KG1 (cell line): ENCODE measurements at places on chromosomes 7 and 10.

GRCh38 chr10:22750131-22750530 lies 35.8 kb upstream of the PIP4K2A start:
- no peak for DNase-seq

GRCh38 chr7:97167176-97167575 lies 49.7 kb downstream of the SDHAF3 start:
- no peak for DNase-seq

- no peak for DNase-seq
Measured at GRCh38 chr7:99793443-99793842, 9.5 kb upstream of the CYP3A4 start.

GRCh38 chr10:1872151-1872726 lies 134.9 kb upstream of the ADARB2 start:
- no peak for DNase-seq

DNA sequence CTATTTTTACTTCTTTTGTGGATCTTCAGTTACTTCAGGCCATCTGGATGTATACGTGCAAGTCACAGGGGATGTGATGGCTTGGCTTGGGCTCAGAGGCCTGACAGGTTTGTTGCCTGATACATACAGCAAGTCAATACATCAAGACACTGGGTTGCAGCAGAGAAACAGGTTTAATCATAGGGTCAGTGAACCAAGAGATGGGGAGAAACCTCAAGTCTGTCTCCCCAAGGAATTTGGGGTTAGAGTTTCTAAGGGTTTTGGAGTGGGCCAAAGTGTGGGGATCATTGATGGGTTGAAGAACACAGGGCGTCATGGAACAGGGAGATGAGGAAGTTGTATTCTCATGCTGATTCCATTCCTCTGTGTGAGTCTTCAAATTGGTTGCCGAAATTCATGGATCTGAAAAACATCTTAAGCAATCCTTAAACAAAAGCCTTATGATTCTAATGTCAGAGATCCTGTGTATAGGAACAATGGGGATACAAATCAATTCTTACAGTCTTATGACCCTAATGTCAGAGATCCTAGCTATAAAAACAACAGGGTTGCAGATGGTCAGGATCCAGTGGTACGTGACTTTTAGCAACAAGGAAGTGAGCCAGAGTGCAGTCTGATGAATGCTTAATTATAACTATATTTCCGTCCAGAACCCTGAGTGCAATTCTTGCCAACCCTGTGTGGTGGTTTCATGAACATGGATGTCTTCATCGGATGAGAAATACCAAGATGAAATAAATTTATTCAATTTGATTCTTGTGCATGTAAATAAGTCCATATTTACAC lies 18.9 kb downstream of the OTUD1 start:
- no peak for DNase-seq

GRCh38 chr10:12978891-12979290 lies 22.6 kb downstream of the CCDC3 start:
- no peak for DNase-seq

DNA sequence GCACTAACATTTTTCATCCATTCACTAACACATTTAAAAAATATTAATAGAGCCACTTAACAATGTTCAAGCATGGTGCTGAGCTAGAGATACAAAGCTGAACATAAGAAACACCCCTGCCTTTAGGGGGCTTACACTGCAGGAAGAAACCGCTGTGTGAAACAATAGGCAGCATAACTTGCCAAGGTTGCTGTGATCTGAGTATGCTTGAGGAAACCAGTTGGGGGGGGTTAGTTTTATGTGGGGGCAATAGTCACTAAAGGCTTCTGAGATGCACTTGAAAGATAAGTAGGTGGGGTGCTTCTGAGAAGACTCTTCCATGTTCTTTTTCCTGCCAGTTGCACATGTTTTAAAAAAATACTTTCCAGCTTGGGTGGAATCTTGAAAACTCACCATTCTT lies 2.8 kb downstream of the RBM17 start:
- no peak for DNase-seq

DNA sequence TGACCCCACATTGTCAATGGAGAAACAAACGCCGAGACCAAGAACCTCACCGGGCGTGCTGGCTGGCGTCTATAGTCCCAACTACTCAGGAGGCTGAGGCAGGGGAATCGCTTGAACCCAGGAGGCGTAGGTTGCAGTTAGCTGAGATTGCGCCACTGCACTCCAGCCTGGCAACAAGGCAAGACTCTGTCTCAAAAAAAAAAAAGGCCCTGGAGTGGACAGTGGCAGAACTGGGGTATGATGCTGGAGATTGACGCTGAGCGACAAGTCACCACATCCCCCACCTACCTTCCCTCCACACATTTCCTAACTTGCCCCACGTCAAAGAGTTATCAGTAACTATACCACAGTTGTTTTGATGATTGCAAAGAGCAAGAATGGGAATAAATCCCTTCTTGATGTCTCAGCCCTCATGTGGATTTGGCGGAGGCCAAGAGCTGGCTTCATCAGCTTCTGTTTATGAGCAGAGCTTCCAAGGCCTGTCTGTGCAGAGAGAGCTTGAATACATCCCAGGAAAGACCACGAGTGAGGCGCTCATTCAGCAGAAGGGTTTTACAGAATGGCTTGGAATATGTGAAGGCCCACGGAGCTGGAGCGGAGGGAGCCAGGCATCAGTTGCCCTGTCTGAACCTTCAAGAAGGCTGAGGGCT lies 28.0 kb upstream of the TNS3 start:
- no peak for DNase-seq

DNA sequence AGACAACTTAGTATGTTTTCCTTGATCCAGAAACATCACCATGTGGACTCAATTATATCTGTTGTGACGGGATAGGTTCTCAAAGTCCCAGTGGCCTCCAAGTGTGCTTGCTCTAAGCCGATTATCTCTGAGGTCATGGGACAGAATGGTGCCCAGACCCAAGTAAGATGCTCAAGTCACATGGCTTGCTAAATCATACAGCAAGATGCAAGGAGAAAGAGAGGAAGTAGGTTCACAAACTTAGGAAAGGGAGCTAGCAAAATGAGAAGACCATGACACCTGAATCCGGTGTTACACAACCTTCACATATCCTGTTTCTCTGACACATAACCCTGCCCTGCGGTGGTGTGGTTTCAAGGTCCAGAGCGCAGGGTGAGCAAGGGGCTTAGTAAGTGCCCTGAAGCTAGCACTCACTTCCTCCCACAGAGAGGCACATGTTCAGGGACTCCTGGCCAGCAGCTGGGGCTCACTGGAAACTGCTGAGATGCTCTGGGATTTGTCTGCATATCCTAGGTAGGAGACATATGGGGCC lies 590.9 kb upstream of the ANKRD30A start:
- DNase-seq, result peak; percentile 22

DNA sequence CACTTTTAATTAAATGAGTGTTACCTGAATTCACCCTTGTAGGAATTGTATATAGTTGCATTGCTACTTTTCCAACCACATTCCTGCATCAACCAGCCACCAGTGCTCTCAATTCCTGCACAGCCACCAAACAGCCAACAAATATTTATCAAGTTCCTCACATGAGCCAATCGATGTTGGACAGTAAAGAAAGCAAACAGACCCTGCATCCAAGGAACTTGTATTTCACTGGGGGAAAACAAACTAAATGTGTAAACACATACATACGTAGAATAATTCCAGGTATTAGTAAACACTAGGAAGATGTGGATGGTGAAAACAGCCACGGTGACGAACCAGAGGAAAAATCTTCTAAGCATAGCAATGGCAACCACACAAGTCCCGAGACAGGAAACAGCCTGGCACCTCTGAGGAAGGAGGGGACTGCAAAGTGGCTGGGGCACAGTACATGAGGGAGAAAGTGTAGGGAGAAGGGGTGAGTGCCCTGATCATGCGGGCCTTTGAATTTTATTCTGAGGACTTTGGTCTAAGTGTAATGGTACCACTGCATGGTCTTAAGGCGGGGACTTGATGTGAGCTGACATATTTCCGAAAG lies 111.2 kb downstream of the XRCC2 start:
- no peak for DNase-seq

GRCh38 chr7:143392875-143393266 lies 11.7 kb downstream of the ZYX start:
- no peak for DNase-seq

- DNase-seq, result no peak
Measured at GRCh38 chr10:128165536-128165935, 39.3 kb upstream of the MKI67 start.

DNA sequence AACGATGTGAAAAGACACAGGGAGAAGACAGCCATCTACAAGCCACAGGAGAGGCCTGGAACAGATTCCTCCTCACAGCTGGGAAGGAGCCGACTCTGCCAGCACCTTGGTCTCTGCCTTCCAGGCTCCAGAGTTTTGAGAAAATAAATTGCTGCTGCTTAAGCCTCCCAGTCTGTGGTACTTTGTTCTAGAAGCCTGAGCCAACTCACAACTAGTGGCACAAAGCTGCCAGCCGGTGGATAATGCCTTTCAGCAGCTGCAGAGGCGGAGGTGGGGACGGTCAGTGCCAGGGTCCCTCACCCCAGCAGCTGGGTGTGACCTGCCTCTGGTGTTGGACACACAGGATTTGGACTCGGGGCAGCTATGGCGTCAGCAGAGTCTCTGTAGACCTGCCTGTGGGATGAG lies 255.4 kb upstream of the PITRM1 start:
- DNase-seq, result no peak

DNA sequence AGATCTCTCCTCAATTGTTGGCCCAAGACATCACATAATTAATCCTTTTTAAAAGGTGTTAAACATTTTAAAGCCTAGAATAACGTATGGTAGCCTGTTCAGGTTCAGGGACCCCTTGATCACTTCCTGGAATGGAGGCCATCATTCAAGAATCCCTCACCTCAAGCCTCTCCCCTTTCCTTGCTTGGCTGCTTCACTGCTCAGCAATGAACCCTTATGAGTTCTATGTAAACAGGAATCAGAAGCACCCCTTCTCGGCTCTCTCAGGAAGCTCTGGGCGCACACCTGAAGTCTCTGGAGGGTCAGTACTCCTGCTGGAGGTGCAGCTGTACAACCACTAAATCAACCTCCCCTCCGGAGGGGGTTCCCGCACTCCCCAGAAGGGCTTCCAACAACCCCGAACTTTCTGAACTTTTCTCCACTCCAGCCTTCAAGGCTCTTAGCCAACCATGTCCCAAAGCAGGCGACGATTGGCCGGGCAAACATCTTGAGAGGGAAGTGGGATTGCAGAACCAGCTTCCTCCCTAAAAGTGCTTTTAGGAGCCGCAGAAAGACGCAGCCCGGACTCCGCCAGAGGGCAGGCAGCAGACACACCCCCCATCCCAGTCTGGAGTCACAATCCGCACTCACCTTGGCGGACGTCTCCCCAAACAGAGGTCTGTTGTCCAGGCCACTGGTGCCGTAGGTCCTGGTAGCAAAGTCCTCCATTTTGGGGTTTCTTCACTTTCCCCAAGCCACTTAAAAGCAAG lies 562 bp downstream of the TMEM243 start:
- no peak for DNase-seq
